ENCODE measurements at places on chromosomes 16 and 17.

- DNase-seq = no peak
These were observed 19.8 kb upstream of the CMIP start for GRCh38 chr16:81424771-81425170.

DNA sequence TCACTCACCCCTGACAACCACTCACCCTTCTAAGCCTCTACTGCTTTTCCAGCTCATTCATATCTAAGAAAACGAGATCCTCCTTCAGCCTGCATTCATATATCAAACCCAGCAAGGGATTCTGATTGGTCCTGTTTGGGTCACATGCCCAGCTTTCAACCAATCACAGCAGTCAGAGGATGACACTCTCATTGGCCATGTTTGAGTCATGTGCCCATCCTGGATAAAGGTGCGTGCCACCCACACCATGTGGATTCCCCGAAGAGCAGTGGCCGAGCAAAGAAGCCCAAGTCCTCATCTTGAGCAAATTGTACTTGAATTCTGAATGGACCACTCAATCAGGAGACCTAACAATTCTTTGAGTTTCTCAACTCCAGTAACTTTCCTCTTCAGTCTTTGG is 45.0 kb downstream of the SCNN1G start:
- DNase-seq = no peak

- DNase-seq = peak; percentile 48
These were observed at the start of gene TELO2 for GRCh38 chr16:1492923-1493745. TSS of gene TELO2 (plus strand) at chr16:1493360. CDS start at chr16:1494282, 922 bp downstream.

GRCh38 chr17:74176546-74177001 is 26.9 kb upstream of the RPL38 start:
- DNase-seq = peak; percentile 56

- DNase-seq = no peak
These were observed 216.2 kb downstream of the HS3ST3A1 start for GRCh38 chr17:13385481-13385911.

DNA sequence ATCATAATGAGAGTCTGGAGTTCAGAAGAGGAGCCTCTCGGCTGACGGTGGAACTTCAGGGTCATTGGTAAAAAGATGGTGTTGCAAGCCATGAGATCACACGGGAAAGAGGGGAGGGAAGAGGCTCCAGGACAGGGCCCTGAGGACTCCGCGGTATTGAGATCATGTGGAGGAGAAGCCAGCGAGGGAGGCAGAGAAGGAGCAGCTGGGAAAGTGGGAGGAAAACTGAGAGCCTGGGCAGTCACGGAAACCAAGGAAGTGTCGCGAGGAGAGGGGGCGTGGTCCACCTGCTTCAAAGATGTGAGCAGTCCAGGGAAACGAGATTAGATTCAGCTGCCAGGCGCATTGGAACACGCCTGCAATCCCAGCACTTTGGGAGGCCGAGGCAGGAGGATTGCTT is 27.7 kb upstream of the SBK1 start:
- DNase-seq = no peak

DNA sequence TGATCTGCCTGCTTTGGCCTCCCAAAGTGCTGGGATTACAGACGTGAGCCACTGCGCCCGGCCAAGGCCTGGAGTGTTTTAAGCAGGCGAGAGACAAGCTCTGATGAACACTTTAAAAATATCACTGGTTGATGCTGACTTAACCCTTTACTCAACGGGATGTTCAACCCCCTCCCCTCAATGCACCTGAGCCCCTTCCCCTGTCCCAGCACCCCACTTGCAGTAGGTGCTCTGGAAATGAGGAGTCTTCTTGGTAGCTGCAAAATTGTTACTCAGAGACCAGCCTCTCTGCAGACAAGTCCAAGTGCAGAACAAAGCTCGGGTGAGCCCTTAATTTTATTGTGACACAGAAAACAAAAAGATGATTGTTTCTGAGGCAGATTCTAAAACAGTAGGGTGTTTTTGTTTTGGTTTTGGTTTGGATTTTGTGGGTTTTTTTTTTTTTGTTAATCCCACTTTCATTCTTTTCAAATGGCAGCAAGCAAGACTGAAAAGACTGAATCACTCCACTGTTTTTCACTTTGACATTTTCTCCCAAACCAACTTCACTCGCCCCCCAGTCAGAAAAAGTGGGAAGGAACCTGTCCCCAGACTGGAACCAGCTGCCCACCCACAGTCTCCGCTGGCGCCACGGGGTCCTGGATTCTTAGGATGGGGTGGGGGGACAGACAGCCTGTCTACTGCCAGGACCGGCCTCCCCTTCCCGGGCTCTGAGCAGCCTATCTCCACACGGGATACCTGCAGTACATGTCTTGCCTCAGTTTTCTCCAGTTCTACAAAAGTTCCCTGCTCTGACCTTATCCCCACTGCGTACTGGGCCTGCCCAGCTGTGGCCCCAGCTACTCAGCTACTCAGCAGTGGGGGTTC is 5.2 kb upstream of the PLLP start:
- no peak for DNase-seq

Measured in brain microvascular endothelial cell (primary cell).